ENCODE measurements at places on chromosomes 5 and 9.

DNA sequence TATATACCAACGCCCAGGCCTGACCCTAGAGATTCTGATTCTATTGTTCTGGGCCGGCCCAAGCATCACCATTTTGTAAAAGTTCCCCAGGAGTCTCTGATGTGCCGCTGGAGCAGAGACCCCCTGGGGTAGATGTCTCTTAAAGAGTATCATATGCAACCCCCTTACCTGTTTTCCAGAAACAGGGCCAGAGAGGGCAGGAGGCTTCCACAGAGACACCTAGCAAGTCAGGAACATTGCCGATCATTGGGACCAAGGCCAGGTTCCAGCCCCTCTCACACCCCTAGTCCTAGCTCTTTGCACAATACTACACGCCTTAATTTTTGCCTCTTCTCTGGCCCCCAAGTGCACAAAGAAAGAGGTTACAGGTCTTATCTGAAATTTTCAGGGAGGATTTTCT, 63.8 kb downstream of the TMOD1 start:
- DNase-seq = no peak

DNA sequence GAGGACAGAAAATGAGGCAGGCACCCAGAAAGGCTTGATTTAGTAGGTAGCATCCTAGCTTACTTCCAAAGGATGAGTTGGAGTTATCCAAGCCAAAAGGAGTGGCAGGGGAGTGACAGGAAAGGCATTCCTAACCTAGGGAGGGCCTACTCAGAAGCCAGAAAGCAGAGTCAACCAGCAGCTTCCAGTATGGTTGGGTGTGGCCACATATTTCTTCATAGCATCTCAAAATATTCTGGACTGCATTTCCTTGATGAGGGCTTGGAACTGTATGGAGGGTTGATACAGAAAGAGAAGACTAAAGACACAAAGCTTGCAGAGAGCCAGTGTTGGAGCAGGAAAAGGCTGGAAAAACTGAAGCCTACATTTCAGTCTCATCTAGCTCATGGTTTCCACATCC, 656.8 kb upstream of the DMAC1 start:
- DNase-seq = no peak

- DNase-seq = no peak
Observed at GRCh38 chr9:132005899-132006298, 73.8 kb downstream of the MED27 start.

DNA sequence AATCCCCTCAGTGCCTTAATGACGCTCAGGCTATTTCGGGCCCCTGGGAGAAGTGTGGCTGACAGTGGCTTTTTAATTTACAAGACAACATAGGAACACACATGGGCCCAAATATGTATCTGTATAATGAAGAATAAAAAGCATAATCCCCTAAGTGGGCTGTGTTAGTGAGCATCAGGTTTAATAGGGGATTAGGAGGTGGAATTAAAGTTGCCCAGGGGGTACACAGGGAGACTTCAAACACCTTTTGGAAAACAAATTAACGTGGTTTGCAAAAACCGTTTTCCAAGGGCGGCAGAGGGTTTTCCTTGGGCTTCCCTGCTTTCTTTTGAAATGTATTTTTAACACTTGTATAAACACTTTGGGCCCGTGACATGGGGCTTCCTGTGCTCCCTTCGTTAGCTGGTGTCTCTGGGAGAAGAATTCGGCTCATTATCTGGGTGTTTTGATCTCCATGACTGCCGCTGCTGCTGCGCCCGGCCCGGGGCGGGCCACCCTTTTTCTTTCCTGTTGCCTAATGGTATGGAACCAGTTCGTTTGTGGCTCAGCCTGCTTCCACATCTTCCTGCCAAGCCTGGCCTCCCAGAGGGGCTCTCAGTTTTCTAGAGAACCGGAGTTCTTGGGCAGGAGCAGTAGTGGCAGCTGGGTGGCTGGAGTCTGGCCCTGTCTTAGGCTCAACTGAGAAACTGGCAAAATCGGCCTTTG, 173.0 kb downstream of the MACROH2A1 start:
- DNase-seq = no peak

GRCh38 chr9:70147651-70148050, 104.0 kb downstream of the MAMDC2 start:
- DNase-seq = no peak

GRCh38 chr9:28053096-28053777, 480.0 kb upstream of the C9orf72 start:
- no peak for DNase-seq

DNA sequence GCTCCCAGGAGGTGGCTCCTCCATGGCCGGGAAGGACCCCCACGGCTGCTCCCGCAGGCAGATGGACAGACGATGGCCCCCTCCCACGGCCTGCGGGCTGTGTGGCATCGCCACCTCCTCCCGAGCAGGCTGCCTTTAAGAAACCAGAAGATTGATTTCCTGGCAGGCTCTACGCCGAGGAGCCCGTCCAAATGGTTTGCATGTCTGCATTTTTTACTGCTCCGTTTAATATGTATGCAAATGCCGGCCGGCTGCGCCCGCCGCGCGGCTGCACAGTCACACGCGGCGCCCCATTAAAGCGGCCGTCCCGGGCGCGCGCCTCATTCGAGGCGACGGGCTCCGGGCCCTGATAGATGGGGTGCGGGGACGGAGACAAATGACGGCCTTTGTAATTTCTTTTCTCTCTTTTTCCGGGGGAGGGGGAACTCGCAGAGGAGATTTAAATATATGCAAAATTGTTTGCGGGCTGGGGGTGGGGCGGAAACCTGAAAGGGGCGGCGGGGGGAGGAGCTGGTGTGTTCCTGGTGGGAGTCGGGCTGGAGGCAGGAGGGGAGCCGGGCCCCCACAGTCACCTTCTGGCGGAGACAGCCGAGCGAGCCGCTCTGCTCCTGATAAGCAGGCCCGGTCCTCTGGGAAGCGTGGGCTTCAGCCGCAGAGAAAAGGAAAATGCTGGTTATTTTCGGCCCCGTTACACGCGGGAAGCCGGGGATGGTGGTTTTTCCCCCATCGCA, 158.7 kb upstream of the IER5L start:
- no peak for DNase-seq

DNA sequence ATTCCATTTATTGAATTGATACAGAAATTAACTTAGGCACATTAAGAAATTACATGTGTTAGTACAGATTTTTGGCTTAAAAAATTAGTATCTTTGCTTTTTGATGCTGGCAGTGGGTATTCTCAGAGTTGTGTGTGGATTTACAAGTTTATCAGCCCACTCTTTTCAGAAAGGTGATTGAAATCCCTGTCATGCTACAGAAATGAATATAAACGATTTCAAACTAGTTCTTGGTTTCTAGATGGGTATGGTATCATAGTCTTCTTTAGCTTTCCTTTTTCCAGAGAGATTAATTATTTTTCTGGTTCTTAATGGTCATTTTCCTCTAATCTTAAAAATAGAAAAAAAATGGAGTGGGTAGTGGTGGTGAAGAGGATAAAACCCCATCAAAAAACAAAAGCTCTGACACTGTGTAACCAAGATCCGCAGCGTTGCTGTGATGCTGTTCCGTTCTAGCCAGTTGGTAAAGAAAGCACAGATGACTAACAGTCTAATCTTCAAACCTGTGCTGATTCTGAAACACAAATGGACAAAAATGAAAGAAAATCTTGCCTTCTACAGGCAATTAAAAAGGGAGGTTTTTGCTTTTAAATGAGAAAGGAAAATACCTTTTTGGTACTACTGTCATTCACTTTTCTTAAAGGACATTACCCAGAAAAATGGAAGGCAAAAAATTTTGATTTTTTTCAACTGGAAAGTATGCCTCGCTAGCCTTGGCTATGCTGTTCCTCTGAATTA, 5.2 kb downstream of the LRRTM2 start:
- DNase-seq = no peak

DNA sequence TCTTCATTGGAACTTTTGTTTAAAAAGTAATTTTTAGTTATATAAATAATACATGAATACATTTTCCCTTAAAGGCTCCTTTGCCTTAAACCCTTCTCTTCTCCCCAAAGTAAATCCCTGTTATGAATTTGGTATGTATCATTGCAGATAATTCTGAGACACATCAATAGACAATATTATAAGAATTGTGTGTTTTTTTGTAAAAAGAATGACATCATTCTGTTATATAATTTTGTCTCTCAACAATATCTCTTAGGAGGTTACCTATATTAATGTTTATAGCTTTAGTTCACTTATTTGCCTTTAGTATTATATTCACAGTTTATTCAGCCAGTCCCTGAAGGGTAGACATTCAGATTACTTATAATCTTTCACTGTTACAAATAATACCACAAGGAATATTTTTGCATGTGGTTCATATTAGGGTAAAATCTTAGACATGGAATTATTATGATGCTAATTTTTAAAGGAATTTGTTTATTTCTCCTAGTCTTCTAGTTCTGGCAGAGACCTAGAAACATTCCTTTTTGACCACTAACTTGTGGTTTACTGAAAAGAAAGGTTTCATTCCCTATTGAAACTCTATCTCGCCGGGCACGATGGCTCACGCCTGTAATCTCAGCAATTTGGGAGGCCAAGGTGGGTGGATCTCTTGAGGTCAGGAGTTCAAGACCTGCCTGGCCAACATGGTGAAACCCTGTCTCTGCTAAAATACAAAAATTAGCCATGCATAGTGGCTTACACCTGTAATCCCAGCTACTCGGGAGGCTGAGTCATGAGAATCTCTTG, 105.6 kb downstream of the KCTD16 start:
- no peak for DNase-seq

DNA sequence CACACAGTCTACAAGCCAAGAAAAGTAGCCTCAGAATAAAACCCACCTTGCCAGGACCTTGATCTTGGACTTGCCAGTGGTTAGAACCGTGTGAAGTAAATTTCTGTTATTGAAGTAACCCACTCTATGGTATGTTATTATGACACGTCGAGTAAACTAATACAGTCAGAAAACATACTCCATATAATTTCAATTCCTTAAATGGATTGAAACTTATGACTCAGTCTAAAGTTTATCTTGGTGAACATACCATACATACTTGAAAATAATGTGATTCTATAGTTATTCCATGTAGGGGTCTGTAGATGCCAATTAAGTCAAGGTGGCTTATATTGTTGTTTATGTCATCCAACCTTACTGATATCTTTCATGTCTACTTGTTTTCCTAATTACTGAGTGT, 950.7 kb downstream of the TLE4 start:
- DNase-seq = no peak

- no peak for DNase-seq
Observed at GRCh38 chr5:111752426-111752965, 4.5 kb downstream of the NREP start.

DNA sequence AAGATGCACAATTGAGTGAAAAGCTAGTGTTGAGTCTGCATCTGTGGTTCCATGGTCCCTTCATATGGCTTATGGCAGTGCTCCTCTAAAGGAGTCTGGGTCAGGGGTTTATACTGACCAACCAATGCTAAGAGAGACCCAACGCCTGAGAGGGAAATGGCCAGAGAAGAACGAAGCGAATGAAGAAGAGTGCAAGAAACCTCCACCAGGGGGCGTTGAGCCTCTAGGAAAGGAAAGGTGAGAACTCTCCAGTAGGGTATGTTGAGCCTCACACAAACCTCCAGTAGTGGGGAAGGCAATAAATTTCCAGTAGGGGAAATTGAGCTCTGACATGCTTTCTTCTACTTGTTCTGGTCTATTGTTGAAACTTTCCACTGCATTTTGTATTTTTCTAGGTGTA, 470.6 kb downstream of the PRDM9 start:
- DNase-seq = no peak

DNA sequence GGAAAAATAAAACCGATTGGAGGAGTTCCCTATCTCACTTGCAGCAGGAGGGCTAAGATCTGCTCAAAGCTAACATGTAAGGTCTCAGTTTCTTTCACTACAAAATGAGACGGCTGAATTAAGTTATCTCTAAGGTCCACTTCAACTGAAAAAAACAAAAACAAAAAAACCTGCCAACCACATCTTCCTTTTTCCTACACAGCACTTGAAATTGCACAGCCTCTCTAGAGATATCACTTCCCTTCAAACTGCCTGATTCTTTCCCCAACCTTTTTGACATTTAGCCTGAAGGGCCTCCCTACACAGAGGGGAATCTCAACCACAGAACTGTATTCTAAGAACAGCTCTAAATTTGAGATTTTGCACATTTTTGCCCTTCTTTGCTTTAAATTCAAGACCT, 227.9 kb upstream of the TARS1 start:
- DNase-seq = no peak

GRCh38 chr5:73042993-73043392, 77.4 kb upstream of the TMEM171 start:
- no peak for DNase-seq

- DNase-seq = no peak
Observed at GRCh38 chr9:16960084-16960483, 89.6 kb upstream of the BNC2 start.

DNA sequence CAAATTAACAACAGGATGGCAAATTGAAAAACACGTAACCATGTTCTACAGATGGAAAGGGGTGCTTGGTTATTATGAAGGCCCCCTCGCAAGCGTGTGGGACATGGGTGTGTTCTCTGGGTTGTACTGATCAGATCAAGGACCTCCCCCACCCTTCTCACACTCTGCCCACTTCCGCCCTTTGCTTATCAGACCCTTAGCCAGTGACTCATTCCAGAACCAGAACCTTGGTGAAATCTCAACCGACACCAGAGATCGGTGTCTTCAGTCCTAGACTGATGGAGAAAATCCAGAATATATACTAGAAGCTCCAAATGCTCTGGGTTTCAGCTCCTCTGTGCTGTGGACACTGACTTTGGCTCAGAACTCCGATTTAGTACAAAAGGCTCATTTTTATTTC, 64.9 kb downstream of the PTTG1 start:
- DNase-seq = no peak

- DNase-seq = no peak
Observed at GRCh38 chr5:14849516-14850294, 21.9 kb downstream of the ANKH start.

GRCh38 chr5:35483191-35483590, 134.5 kb upstream of the SPEF2 start:
- no peak for DNase-seq

DNA sequence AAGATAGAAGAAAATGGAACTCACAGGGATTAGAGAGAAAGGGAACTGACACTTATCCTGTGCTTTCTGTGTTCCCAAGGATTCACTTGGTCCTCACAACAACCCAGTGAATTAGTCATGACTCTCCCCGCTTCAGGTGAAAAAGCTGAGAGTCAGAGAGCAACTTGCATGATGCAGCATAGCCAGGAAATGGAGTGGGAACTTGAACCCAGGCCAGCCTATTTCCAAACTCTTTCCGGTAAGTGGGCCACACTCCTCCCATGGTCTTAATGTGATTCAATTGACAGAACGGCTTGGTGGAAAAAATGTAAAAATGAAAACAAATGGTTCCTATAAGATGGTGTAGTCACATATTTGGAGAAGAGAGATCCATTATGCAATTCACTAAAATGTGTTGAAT, 45.9 kb upstream of the CEMIP2 start:
- DNase-seq = no peak

- peak; percentile 41 for DNase-seq
Observed at GRCh38 chr5:15105799-15106393, 234.3 kb upstream of the ANKH start.

GRCh38 chr5:143491646-143492045, 88.2 kb upstream of the NR3C1 start:
- no peak for DNase-seq

- DNase-seq = no peak
Observed at GRCh38 chr9:134217431-134218210, 53.3 kb upstream of the RNU6ATAC start.

GRCh38 chr9:11158063-11158462, 545.3 kb upstream of the PTPRD start:
- no peak for DNase-seq

All from Panc1 (cell line).